ENCODE measurements at places on chromosomes 16 and 17.
A peak's percentile ranks its signal among the peaks of the same experiment; 100 is the strongest.

DNA sequence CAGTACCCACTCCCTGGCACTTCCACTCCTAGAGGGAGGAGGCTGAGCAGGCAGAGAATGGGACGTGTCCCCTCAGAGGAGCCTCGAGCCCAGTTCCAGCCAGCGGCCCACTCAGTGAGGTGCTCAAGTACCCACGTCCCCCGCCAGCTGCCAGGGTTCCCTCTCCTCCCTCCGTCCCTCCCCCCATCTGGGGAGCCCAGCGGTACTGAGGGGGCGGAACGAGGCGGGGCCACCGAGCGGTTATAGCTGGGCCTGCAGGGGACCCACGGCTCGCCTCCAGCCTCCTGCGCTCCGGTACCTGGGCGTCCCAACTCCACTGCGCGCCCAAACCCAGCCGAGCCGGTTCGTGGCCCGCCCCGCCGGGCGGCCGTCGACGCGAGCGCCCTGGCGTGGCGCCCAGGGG, at the start of gene NPW:
NPW (plus strand) TSS at position 268 of the 403 bp plus-strand sequence.
- DNase-seq = peak; percentile 41

GRCh38 chr17:36592316-36592715, 637 bp downstream of the DHRS11 start:
- DNase-seq = no peak

- DNase-seq = no peak
These were observed 76.6 kb downstream of the EFCAB13 start for GRCh38 chr17:47400333-47400732.

GRCh38 chr17:17540278-17540906, 44.2 kb upstream of the RASD1 start:
- DNase-seq = no peak

GRCh38 chr16:89581045-89581695, 5.6 kb downstream of the CPNE7 start:
- DNase-seq = no peak

- DNase-seq = no peak
These were observed 123.3 kb downstream of the CDH13 start for GRCh38 chr16:82750068-82750467.

GRCh38 chr17:2192367-2193057, 111.1 kb downstream of the SMG6 start:
- peak; percentile 57 for DNase-seq

DNA sequence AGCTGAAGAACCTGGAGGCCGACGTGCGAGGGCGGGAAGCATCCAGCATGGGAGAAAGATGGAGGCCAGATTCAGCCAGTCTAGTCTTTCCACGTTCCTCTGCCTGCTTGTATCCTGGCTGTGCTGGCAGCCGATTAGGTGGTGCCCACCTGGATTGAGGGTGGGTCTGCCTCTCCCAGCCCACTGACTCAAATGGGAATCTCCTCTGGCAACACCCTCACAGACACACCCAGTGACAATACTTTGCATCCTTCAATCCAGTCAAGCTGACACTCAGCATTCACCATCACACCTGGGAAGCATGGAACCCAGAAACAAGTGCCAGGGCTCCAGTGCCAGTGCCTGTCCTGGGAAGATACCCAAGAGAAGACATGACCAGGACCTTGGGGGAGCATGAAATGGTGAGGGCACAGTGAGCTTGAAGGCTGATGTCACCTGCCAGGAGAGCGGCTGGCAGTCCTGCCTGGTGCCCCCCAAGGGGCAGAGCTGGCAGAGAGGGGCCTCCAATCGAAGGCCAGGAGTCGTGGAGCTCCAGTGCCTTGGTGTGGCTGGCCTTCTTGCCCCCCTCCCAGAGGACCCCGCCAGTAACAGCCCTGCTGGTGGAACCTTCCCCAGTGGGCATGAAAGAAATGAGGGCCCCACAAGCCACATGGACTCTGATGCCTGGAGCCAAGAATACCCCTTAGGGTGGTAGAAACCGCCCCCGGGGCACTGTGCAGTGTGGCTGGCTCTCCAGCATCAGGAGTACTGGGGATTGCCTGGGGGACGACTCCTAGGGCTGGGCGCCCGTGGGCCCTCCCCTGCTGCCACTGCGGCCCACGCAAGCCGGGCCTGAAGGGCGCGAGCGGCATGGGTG, 643 bp upstream of the NPB start:
- no peak for DNase-seq

GRCh38 chr17:68344701-68345136, 53.4 kb downstream of the ARSG start:
- peak; percentile 19 for DNase-seq

DNA sequence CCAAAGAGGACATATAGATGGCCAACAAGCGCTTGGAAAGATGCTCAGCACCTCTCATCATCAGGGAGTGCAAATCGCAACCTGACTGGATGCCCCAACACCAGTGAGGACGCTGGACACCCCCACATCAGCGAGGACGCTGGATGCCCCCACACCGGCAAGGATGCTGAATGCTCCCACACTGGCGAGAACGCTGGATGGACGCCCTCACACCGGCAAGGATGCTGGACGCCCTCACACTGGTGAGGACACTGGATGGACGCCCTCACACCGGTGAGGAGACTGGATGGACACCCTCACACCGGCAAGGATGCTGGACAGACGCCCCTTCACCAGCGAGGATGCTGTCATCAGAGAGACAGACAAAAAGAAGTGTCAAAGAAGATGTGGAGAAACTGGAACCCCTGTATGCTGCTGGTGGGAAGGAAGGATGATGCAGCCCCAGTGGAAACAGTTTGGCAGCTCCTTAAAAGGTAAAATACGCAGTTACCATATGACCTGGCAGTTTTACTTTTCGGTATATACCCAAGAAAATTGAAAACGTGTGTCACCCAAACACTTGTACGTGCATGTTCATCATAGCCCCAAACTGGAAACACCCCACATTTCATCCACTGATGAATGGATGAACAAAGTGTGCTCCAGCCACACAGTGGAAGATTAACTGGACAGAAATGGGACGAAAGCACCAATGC, 10.1 kb upstream of the JPH3 start:
- no peak for DNase-seq

DNA sequence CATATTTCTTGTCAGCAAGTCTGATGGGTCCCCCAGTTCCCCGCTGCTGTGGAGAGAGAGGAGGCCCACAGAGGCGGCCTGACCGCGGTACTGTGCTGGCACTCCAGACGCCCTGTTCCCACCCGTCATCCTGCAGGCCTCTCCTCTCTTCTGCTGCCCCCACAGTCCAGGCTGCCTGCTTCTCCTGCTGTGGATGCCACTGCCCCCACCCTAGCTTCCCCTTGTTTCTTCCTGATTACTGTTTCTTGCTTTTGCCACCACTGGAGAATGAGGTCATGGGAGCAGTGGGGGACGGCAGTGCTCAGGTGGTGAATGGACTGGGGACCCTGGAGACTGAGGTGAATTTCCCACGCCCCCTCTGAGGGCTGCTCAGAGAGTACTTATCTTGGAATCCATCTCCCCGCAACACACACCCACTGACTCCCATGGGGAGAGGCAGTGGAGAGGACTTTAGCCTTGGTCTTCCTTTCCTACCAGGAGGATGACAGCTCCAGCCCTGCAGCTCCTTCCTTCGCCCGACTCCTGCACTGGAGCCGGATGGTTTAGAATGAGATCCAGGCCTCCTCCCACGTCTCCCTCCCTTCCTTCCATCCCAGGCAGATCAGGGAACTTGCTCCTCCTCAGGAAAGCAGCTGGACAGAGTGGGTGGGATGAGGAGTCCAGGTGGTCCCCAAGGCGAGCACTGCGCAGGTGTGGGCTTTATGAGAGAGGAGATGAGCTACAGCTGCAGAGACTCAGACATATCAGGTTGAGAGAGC, 60.4 kb downstream of the PLXDC1 start:
- no peak for DNase-seq

GRCh38 chr16:78257376-78257728, 157.9 kb downstream of the WWOX start:
- no peak for DNase-seq

- DNase-seq = no peak
These were observed 21.4 kb downstream of the RPS6KB1 start for GRCh38 chr17:59914274-59914854.

DNA sequence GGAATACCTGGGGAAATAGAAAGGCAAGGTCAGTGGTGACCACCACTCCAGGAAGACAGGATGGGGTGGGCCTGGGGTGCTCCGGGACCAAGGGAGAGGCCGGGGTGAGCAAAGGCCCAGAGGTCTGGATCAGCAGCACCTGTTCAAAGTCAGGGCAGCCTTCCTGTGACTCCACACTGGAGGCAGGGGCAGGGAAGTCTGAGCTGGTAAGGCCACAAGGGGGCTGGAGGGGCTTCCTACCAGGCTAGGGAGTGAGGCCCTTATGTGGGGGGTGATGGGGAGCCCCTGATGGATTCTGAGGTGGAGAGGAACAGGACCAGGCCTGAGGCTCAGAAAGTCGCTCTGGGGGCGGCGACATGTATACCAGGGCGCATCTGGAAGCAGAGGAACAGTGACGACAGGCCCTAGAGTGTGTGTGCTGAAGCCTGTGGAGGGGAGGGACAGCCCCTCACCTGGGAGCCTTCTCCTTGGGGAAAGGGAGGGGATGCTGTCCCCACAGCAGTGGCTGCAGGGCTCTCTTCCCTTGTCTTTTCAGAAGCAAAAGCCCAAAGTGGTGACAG, 3.7 kb downstream of the C16orf78 start:
- no peak for DNase-seq

- no peak for DNase-seq
These were observed 603 bp upstream of the MRTFB start for GRCh38 chr16:14070555-14070876.

DNA sequence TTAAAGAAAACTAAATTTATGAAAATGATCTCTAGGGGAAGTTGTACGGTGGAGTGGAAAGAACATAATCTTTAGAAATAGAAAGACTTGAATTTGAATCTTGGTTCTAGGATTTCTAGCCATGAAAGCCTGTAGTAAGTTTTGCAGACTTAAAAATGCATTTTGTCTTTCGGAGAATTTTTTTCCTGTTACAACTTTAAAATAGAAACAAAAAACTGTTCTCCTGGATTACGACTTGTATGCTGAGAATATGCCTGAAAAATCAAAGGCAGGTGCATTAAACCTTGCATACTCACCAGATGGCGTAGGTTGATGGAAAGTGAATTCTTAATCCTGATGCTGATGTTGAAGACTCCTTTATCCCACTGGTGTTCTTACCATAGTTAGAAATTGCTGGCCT, 7.5 kb upstream of the MPHOSPH6 start:
- DNase-seq = no peak

DNA sequence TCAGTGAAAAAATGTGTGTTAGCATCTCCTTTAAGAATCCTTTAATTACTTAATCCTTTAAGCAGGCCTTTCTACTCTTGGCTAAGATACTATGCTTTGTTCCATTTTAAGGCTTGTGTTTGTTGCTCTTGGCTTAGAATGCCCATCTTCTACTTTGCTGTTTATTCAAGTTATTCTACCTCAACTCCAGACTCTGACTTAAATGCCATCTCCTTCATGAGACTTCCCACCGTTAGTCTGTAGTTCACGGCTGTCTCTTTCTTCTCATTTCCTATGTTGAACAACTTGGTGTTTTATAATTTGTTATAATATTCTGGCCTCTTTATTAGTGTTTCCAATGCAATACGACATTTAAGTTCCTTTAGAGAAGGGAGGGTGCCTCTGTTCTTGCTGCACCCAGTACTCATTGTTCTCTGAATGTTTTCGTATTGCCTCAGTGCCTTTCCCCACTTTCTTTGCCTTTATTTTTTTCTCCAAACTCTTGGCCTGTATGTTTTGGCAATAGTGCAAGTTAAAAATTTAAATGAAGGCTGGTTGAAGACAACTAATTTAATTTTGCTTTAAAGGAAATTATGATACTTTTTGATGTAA, 6.1 kb upstream of the KRT10 start:
- no peak for DNase-seq

GRCh38 chr17:40980596-40980995, 3.5 kb downstream of the KRT40 start:
- DNase-seq = no peak

- no peak for DNase-seq
These were observed 64.1 kb upstream of the TRAP1 start for GRCh38 chr16:3781421-3781820.

GRCh38 chr16:50665128-50665878, 15.8 kb downstream of the SNX20 start:
- peak; percentile 70 for DNase-seq

GRCh38 chr16:24130494-24131085, 125.5 kb upstream of the CACNG3 start:
- no peak for DNase-seq

- DNase-seq = no peak
These were observed 46.4 kb downstream of the IRF8 start for GRCh38 chr16:85945424-85945751.

DNA sequence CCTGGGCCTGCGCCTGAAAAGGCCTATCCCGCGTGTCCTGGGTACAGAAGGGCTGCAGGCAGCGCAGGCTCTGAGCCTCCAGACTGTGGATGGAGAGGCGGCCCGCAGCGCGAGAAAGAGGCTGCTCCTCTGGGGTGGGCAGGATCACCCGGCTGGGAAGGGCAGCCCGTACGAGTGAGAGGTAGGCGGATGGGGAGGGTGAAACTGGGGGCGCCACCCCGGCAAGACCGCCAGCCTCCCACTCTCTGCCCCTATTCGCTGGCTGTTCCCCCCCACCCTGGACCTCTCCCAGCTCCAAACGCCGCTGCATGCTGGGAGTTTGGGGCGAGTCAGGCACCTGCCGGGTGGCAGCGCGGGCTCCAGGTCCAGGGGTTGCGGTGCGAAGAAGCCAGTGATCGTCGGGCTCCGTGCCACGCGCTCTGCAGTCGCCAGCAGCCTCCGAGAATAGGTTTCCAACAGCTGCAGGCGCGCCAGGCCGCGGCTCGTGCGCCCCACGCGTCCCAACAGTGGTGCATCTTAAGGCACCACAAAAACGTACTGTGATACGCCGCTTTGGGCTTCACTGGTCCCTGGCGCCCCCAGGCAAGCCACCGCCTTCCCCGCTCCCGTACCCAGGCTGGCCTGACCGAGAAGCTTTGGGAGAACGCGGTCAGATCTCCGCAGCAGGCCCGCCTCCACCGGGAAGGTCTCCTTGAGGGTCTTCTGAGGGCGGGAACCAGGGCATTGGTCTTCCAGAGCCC, 1.1 kb downstream of the NOXO1 start:
- no peak for DNase-seq

GRCh38 chr16:59048876-59049275, 314.8 kb upstream of the GOT2 start:
- no peak for DNase-seq

- no peak for DNase-seq
These were observed 39.4 kb downstream of the HEATR6 start for GRCh38 chr17:60039114-60039846.

DNA sequence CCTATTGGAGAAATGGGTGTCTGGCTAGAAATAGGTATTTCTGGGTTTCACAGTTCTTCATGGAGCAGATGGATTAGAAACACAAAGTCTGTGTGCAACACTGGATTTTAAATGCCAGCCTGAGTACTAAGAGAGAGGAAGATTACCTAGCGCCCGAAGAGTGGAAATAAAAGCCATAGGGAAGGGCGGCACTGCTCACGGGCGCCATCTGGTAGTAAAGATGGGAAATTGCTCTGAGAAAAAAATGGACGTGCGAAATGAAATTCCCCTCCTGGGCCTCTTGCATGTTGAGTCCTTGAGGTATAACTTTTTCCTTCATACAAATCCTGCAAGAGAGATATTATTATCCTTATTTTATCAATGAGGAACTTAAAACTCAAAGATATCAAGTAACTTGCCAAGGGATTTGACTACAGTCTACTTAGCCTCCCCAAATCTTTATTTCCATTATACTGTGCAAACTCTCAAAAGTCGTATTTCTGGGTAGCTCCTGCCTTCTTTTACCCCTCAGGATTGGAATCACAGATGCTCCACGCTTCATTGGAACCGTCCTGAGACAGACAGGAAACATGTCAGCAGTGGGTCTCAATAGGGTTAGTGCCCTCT, 72.8 kb downstream of the MMD start:
- peak; percentile 3 for DNase-seq

Data from stimulated activated CD8-positive, alpha-beta memory T cell treated with anti-CD3 and anti-CD28 coated beads, Interleukin-4, amount 100 ng/mL, for 24 hours (primary cell).